ENCODE measurements at places on chromosomes 13 and 19.

DNA sequence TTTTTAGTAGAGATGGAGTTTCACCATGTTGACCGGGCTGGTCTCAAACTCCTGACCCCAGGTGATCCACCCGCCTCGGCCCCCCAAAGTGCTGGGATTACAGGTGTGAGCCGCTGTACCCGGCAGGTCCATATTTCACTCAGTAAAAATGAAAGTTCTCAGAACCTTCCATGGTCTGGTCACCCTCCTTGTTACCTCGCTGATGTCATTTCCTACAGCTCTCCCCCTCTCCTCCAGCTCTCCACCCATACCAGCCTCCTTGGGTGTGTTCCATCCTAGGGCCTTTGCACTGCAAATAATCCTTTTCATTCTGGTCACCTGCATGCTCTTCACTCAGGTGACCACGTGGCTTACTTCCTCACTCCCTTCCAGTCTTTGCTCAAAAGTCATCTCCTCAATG is 78.2 kb upstream of the TNFSF11 start:
- no peak for DNase-seq

- DNase-seq = no peak
Measured at GRCh38 chr13:45320876-45321629, 19.9 kb downstream of the TPT1 start.

- no peak for DNase-seq
Measured at GRCh38 chr13:80145171-80145690, 195.7 kb downstream of the SPRY2 start.

DNA sequence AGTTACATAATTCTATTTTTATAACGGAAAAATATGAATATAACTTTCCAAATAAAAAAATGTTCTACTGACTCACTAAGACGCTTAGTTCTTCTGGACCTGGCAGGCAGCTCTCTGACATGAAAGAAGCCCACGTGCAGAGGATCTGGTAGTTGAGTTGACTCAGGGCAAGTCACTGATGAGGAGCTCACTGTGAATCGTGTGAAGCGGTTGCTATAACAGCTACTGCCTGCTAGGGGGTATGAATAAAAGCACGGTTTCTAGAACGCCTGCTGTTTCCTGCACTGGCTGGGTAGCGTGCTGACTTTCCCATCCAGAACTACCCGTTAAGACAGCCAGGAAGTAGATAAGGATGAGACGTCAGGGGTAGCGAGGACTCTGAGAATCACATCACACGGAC is 54.7 kb upstream of the WASF3 start:
- DNase-seq = peak; percentile 60

DNA sequence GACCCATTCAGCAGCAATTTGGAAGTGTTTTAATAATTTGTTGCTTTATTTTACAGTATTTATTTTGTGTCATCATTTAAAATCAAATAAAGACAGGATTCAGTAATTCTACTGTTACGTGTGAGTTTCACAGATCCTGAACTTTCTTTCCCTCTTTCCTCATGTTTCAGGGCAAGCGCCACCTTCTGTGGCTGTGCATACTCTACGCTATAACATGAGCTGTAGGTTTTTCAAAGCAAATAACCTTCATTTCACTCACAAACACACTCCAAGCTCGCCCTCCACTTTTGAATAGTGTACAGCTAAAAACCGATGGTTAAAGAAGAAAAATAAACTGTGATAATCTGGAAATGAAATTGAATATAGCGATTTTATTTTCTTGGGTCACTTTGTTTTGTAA is 753.3 kb downstream of the OLFM4 start:
- DNase-seq = no peak

- no peak for DNase-seq
Measured at GRCh38 chr13:104984296-104984818, 1551.1 kb downstream of the EFNB2 start.

DNA sequence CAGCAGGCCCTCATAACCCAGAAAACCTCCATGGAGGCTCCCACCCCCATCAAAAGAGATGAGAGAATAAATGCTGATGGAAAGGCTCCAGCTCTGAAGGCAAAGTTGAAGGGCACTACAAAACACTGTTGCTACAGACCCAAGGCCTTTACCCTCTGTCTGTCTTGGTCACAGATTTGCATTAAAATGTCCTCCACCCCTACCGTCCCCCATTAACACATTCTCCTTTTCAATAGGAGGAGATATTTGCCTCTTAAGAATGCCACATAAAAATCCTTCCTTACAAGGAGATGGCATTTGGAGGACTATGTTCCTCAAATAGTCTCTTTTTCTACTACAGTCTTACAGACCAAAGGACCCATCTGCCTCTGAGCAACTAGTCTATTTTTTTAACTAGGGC is 361.5 kb downstream of the ENOX1 start:
- no peak for DNase-seq

- peak; percentile 74 for DNase-seq
Measured at GRCh38 chr13:19601749-19602725, 31.4 kb upstream of the MPHOSPH8 start.

DNA sequence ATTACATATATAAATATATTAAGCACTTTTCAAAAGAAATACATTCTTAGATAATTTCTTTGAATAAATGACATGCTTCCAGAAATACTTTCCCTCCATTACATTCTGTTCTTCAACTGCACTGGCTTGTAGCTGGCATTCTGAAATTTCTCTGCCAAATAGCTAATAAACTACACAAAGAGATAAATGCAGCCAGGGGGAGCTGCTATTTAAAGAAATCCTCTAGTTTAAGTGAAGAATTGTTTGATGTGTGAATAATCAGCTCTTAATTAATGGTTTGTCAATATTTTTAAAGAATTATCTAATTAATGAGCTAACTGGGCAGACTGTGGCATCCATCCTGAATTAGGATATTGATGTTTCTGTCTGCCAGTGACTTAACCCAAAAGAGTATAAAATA is 30.7 kb downstream of the SLC7A1 start:
- DNase-seq = no peak

DNA sequence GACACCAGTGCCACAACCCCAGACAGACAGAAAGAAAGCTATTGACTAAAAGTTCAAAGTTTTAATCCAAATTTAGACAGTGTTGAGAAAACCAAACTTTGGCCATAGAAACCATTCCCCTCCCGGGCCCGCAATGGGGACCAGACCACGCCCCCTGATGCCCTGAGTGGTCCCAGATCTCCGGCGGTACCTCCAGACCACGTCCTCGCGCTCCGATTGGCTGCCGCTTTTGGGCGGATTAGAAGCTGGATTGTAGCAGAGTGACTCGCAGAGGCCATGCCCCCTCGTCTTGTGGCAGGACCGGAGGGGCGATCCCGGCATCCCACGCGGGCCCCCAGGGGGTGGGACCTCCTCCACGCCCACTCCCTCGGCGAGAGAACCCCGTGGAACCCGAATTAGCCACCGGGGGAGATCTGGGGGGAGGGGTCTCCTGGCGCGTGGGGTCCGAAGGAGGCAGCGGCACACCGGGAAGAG is 797 bp upstream of the HSD17B14 start:
- peak; percentile 93 for DNase-seq

DNA sequence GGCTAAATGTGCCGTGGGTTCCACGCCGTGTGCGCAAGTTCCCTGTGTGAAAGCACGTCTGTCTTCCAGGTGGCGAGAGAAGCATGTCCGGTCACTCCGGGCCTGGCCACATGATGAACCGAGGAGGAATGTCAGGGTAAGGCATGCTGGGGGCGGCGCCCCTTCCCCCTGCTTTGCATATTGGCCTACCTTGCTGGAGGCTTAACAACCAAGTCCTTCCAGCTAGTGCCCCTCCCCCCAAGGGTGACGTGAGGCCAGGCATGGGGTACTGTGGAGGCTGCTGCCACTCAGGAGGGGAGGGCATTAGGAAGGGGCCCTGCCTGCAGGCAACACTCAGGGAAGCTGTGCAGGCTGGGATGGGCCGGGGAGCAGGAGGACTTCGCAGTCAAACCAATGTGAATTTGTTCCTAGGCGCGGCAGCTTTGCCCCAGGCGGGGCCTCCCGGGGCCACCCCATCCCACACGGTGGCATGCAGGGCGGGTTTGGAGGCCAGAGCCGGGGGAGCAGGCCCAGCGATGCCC is 12.5 kb downstream of the MICOS13 start:
- no peak for DNase-seq

- no peak for DNase-seq
Measured at GRCh38 chr13:107999751-108000150, 215.6 kb downstream of the LIG4 start.

DNA sequence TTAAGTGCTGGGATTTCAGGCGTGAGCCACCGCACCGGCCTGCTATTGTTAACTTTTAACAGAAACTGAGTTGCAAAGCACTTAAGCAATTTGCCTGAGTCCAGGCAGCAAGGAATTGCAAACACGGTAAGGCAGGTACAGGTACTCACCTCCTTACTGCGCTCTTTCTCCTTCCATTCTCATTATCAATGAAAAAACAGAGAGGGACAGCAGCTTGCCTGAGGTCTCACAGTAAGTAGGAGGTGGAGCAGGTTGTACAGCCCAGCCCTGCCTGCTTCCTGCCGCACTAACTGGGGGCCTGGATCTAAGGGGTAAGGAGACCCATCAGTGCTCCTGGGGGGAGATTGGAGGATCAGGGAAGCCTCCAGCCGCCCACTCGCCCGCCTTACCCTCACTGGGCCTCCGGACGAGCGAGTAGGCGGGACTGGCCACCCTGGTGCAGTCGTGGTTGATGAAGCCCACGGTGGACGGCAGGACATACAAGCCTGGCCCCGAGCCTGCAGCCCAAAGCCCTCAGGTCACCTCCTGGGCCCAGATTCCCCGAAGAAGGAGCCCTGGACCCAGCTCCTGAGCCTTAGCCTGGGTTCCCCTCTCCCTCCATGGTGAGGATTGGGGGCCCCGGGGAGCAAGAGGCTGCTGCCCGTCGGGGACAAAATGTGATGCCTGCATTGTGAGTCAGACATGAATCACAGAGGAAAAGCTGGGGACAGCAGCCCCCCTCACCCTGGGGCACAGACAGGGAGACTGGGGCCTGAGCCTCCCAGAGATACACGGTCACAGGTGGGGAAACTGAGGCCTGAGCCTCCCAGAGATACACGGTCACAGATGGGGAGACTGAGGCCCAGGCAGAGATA is 11.4 kb upstream of the SHC2 start:
- DNase-seq = no peak

DNA sequence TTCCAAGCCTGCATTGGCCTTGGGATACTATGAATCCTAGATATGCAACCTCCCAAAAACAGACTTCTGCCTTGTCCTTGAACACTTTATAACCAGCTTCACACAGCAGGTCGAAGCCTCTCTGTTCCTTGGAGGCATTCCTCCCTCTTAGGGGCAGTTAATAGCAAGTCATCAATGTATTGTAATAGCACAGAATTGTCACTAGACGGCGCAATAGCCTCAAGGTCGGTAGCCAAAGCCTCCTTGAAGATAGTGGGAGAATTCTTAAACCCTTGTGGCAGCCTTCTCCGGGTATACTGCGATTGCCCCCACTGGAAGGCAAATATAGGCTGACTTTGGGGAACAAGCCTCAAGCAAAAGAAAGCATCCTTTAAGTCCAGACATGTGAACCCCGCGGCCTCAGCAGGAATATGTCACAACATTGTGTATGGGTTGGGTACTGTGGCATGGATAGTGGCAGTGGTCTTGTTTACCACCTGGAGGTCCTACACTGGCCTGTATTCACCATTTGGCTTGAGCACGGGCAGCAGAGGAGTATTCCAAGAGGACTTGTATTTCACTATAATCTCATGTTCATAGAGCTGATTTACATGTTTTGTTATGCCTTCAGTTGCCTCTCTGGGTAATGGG is 61.1 kb downstream of the ZNF431 start:
- peak; percentile 20 for DNase-seq
